ENCODE measurements at places on chromosomes 6 and 20.

- DNase-seq: no peak
Measured at GRCh38 chr20:51532577-51533191, 9.8 kb downstream of the NFATC2 start.

- no peak for DNase-seq
Measured at GRCh38 chr20:57829805-57830514, 120.1 kb upstream of the PMEPA1 start.

DNA sequence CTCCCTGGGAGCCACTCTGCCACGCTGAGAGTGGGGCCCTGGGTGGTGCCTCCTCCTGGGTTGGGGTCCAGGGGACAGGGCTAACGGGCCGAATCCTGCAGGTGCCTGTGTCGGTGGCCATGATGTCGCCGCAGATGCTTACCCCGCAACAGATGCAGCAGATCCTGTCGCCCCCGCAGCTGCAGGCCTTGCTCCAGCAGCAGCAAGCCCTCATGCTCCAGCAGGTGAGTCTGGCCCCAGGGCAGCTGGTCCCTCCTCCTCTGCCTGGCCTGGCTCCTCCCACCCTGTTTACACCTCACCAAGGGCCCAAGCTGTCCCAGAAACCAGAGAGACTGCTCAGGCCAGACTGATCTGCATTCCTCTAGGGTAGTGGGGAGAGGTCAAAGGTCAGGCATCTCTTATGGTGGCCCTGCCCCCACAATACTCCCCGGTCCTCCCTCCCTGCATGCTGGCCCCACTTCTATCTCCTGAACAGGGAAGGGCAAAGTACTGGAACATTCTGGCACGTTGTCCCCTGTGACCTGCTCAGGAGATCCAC, 38.6 kb downstream of the FOXP4 start:
- peak; percentile 83 for DNase-seq

- no peak for DNase-seq
Measured at GRCh38 chr20:1632178-1632577, 12.4 kb upstream of the SIRPB1 start.

DNA sequence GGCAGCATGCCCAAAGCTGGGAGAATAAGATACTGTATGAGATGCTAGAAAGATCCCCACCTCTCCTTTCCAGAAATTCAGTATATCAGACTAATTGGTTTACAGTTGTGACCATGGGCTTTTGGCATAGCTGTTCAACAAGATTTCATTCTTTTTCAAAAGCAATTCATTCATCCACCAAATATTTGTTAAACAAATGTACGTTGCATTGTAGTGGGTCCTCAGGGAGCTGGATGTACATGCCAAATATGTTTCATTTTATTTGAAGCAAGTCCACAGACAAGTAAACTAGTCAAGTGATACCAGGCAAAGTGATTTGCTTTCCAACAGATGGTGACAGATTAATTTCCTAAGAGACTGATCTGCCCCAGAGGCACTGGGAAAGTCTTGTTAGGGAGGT, 85.8 kb upstream of the ESR1 start:
- DNase-seq: no peak

DNA sequence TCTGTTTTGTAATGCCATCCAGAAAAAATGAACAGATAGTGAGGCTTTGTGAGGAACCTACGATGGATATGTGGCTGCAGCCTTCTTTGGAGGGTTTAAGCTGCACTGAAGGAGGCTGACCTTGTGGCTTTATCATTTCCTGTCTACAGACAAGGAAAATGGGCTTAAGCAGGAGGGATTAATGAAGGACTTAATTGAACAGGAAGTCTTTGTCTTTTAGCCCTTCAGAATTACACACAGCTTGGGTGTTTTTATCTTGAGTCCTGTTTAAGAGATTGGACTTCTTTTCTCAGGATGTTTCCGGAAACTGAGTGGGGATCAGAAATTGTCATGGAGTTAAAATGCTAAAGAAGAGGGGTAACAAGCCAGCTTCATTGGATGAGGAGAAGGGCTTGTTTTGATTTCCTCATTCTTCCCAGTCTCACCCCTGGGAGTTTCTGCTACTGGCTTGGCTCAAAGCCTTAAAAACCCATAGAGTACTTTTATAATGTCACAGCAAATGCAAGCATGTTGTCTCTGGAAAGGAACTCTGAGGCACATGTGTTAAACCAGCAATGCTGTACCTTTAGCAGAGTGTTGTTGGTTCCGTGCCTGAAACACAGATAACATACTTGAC, 193.6 kb downstream of the JARID2 start:
- no peak for DNase-seq

DNA sequence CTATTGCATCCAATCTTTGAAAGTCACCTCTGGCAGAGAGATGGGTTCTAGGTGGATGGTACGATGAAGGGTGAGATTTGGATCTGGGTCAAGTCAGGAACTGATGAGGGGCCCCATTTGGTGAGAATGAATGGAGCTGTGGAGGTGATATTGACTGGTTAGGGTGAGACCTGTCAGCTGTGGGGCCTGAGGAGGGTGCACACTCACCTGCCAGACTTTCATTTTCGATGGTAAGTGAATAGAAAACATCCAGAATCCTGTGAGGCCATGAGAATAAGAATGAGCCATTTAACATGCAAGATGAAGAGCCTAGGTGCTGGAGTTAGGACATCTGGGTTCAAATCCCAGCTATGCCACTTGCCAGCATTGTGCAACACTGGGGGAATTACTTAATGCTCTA, 6.8 kb downstream of the SUN5 start:
- DNase-seq: no peak

GRCh38 chr6:72206606-72207005, 320.3 kb downstream of the RIMS1 start:
- no peak for DNase-seq

- DNase-seq: no peak
Measured at GRCh38 chr6:168024951-168025510, 27.6 kb downstream of the KIF25 start.

GRCh38 chr20:61220131-61220530, 31.9 kb upstream of the CDH4 start:
- no peak for DNase-seq

GRCh38 chr6:7784706-7785105, 58.8 kb downstream of the BMP6 start:
- no peak for DNase-seq

DNA sequence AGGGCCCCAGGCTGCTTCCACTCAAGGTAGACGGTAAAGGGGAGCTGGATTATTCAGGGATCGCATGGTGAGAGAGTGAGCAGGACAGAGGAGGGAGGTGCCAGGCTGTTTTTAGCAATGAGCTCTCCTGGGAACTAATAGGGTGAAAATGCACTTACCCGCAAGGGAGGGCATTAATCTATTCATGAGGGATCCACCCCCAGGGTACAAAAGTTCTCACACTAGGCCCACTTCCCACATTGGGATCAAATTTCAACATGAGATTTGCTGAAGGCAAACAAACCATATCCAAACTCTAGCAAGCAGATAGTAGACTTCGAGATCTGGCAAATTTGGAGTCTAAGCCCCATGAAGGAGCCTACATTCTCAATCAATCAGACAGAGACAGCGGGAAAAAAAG, 408.6 kb downstream of the RNF144B start:
- DNase-seq: no peak

DNA sequence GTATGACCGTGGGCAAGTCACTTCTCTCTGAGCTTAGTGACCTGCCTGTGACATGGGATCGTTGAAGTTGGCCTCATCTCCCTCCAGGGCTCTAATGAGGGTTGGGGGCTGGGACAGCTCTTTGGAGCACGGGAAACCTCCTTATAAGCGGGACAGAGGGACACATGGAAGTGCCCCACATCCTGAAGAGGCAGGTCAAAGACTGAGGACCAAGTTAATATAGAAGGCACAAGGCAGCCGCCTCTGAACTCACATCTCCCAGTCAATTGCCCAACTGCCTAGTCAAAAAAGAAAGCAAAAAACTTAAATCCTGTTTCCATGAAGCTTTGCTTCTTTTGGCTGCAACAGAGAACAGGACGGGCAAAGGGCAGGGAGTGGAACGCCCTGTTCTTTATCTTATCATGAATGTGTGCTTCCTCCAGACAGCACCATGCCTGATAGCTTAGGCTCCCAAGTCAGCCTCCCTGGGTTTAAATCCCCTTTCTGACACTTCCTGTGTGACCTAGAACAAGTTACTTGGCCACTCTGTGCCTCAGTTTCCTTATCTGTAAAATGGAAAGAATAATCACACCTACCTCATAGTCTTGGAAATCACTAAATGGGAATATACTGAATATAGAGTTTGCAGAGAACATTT, 27.1 kb downstream of the LBP start:
- DNase-seq: no peak

Measured in DMS53 (cell line).